ENCODE measurements at places on chromosomes 5 and 9.

GRCh38 chr9:79196606-79197005 lies 375.2 kb upstream of the TLE4 start:
- DNase-seq: peak; percentile 79

- no peak for DNase-seq
These were observed 213.0 kb downstream of the PJA2 start for GRCh38 chr5:109196823-109197160.

DNA sequence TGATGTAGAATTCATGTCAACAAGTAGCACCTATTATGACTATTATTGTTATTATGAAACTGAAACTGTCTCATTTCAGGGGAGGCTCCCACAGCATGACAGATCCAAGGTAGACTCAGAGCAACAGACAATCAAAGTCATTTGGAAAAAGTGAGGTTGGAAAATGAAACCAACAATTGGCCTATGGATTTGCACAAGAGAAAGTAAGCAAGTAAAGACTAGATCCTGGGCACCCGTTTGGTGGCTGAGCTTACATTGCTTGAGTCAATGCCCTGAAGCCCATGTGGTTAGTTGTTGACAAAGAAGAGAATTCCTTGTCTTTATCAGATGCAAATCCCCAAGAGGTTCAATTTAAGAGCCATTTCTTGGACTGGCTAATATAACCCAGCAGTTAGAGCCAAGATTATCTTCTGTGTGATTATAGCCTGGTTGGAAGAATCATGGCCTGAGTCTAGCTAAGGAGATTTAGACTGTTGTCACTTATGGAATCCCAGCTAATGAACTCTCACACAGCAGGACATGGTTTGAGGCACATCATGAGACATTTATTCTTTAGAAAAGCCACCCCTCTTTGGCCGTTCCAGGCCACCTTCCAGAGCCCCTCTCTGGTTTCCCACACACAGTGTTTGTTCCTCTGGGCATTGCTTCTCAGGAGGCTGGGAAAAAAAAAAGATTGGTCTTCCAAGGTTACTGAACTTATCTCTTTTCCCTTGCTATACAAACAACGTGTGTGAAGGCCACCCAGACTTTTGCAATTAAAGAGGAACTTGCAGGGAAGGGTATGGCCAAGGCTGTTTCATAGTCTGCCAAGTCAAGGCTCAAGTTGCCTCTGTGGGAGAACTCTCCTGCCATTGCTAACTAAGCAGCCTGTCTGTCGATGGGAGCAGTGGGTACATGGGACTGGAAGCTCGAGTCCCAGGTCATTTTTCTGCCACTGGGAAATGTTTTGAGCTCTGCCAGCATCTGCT lies 399.5 kb downstream of the ENC1 start:
- DNase-seq: peak; percentile 54

GRCh38 chr5:149268928-149269557 lies 2.6 kb upstream of the AFAP1L1 start:
- peak; percentile 74 for DNase-seq

DNA sequence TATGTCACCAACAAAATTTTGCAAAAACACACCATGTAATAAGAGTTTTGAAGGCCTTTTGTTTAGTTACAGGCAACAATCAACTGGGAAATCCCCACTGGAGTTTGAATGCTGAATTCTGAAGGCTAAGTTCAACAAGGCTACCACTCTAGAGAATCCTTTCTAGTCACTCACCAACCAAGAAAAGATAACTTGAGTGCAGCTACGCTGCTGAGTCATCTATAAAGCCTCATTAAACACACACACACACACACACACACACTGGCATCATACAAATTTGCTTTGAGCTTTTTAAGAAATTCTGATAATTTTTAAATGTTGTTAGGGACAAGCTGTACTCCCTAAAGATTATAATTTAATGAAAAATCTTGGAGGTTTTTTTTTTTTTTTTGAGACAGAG lies 219.6 kb downstream of the DENND1A start:
- DNase-seq: peak; percentile 77

GRCh38 chr5:174707671-174708070 lies 16.7 kb upstream of the MSX2 start:
- DNase-seq: no peak

Measured in fibroblast of the aortic adventitia (primary cell).